ENCODE measurements at places on chromosomes 2 and 18.

- no peak for DNase-seq
These were observed 9.4 kb upstream of the PRLH start for GRCh38 chr2:237556773-237557632.

- no peak for DNase-seq
These were observed 7.9 kb downstream of the TMEM18 start for GRCh38 chr2:669323-669722.

- DNase-seq, result no peak
These were observed 94.8 kb upstream of the CYRIA start for GRCh38 chr2:16760426-16760825.

GRCh38 chr18:13276530-13277520 is 58.3 kb downstream of the LDLRAD4 start:
- DNase-seq, result no peak

DNA sequence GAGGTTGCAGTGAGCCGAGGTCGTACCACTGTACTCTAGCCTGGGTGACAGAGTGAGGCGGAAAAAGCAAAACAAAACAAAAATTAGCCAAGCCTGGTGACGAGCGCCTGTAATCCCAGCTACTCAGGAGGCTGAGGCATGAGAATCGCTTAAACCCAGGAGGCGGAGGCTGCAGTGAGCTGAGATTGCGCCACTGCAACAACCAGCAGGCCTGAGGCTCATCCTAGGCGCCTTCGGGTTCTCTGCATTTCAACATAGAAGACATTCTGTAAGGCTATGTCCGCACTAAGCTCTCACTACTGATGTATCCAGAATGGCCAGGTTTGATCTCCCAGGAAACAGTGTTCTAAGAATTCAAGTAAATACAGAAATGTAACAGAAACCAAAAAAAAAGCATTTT is 23.5 kb downstream of the PTPN2 start:
- DNase-seq, result no peak

- DNase-seq, result no peak
These were observed 78.5 kb upstream of the CAB39 start for GRCh38 chr2:230634146-230634545.

GRCh38 chr2:12714391-12715221 is 2.1 kb upstream of the TRIB2 start:
- DNase-seq, result no peak

- no peak for DNase-seq
These were observed 233.7 kb downstream of the CCDC102B start for GRCh38 chr18:69031571-69031970.

DNA sequence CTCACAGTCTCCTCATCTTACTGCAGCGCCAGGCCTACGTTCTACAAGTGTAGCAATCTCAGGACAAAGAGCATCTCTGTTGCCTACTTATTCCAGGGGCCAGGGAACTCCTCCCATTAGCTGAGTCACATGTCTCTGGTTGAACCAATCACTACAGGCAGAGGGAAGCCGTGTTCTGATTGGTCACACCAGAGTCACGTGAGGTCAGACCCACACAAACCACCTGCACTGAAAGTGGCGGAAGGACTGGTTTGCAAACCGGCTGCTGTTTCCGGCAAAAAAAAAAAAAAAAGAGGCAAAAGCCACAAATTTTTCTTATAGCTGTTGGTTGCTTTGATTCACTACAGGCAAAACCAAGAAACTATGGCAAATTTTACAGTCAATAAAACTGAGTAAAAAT is 21.9 kb upstream of the USP14 start:
- DNase-seq, result no peak

DNA sequence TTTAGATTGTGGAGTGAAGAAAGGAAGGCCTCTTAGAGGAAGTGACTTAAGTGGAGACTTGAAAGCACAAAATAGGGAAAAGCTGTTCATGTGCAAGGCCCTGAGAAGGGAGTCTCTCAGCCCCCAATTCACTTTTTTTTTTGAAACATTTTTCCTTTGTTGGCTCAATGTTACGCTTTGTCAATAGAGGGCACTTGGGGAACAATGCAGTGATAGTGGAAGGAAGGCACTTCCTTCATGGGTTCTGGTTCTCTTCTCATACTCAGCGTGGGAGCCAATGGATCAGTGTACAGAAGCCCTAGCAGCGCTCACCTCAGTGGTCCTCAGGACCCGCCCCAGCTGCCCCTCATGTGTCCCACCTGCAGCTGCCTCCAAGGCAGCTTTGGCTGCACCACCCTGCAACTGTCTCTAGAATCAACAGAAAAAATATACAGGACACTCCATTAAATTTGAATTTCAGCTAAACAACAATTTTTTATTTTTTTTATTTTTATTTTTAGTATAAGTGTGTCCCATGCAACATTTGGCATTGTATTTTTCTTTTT is 8.6 kb upstream of the C2orf42 start:
- DNase-seq, result no peak

DNA sequence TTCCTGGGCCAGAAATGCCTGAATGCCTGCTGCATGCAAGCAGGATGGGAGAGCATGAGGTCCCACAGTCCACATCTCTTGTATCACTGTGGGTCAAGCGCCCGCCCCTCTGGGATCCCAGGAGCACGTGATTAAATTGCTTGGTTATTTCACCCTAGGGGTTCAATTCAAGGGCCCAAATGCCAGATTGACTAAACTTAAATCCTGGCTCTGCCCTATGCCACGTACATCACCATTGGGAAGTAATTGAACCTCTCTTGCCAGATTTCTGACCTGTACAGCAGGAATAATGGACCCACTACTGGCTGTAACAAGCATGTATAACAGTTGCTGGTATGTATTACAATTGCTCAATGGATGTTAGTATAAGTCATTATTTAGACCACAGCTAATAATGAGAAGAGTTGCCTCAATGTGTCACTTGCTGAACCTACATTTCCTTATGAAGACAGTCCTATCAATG is 19.9 kb downstream of the FHL2 start:
- no peak for DNase-seq

DNA sequence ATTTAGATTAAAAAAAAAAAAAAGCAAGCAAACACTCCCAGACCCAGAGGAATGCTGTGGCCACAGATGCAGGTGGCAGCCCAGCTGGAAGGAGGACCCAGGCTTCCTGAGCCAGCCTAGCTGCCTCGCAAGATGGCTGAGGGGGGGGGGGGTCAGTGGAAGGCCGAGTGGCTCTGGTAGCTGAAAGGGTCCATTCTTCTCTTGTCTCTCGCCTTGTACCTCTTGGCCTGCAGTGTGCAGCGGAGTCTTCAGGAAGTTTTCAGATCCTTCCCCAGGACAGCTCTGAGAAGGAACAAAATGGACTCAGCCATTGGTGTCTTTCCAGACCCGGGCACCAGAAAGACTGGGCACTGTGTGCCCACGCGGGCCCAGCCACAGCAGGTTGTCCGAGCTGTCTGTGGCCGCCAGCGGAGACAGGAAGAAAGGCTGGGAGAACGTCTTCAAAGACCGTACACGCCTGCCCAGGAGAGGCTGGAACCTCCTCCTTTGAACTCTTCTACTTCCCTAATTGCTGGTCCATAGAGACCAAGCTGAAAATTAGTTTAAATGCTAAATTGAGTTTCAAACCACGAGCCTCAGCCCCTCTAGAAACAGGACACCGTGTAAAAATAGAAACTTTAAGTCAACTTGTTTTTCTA is 21.3 kb downstream of the APCDD1 start:
- no peak for DNase-seq

DNA sequence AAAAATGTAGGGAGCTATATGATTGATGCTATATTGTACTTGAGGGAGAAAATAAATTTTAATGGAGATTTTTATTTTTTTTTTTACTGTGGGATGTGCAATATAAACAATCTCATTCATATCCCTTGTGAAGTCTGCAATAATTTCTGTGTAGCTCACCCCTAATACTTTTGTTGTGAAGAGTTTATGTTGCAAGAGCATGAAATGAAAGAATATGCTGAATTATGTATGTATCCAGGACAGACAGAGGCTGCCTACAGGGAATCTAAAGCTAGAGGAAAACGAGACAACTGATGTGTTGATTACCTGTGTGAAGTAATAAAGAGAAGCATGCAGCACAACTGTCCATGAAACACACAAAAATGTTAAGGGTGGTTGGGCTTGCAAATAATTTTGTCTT is 643.3 kb downstream of the DCDC2C start:
- no peak for DNase-seq

DNA sequence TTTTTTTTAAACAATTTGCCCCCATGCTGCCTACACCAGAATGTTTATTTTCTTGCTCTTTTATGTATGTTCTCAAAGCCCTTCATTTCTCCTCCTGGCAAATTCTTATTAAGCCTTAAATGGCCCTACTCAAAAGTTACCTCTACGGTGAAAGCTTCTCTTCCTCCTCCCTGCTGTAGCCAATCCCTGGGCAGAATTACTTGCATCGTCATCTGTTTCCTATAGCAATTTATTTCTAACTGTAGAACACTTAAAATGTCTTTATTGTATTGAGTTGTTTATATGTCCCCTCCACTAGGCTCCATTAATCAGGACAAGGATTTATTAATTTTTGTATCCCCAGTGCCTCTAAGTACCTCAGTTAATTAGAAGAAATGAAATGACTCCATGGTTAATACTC is 2.5 kb upstream of the RAD51AP2 start:
- DNase-seq, result no peak

DNA sequence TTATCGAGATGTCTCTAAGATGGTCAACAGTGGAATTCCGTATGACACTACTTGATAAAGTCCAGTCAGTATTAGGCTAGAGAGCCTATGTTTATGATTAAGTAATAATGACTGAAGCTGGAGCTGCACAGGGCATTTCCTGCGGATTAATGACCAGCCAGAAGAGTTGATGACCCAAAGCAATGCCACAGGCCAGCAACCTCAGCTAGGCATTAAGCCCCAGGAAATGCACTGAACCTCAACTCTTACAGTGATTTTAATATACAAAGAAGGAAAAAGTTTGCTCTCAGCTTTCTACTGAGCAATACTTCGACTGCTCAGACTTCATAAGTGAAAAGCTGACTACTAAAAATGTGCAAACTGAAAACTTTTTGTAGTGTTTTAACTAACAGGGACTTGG is 3.9 kb downstream of the KCTD1 start:
- DNase-seq, result no peak

DNA sequence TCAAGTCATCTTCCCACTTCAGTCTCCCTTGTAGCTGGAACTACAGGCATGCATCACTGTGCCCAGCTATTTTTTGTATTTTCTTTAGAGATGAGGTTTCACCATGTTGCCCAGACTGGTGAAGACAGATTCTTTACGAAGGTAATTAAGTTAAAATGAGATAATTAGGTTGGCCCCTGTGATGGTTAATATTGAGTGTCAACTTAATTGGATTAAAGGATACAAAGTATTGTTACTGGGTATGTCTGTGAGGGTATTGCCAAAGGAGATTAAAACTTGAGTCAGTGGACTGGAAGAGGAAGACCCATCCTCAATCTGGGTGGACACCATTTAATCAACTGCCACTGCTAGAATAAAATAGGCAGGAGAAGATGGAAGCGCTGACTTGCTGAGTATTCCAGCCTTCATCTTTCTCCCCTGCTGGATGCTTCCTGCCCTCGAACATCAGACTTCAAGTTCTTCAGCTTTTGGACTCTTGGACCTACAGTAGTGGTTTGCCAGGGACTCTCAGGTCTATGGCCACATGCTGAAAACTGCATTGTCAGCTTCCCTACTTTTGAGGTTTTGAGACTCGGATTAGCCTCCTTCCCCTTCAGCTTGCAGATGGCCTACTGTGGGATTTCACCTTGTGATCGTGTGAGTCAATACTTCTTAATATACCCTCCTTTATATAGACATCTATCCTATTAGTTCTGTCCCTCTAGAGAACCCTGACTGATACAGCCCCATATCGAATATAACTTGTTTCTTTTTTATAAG is 269.1 kb downstream of the TMX3 start:
- DNase-seq, result no peak

GRCh38 chr2:26412091-26412673 is 10.5 kb downstream of the DRC1 start:
- DNase-seq, result no peak

- DNase-seq, result no peak
These were observed 123.2 kb downstream of the B3GNT2 start for GRCh38 chr2:62319070-62319469.

- no peak for DNase-seq
These were observed 60.6 kb downstream of the FMNL2 start for GRCh38 chr2:152395572-152395971.

DNA sequence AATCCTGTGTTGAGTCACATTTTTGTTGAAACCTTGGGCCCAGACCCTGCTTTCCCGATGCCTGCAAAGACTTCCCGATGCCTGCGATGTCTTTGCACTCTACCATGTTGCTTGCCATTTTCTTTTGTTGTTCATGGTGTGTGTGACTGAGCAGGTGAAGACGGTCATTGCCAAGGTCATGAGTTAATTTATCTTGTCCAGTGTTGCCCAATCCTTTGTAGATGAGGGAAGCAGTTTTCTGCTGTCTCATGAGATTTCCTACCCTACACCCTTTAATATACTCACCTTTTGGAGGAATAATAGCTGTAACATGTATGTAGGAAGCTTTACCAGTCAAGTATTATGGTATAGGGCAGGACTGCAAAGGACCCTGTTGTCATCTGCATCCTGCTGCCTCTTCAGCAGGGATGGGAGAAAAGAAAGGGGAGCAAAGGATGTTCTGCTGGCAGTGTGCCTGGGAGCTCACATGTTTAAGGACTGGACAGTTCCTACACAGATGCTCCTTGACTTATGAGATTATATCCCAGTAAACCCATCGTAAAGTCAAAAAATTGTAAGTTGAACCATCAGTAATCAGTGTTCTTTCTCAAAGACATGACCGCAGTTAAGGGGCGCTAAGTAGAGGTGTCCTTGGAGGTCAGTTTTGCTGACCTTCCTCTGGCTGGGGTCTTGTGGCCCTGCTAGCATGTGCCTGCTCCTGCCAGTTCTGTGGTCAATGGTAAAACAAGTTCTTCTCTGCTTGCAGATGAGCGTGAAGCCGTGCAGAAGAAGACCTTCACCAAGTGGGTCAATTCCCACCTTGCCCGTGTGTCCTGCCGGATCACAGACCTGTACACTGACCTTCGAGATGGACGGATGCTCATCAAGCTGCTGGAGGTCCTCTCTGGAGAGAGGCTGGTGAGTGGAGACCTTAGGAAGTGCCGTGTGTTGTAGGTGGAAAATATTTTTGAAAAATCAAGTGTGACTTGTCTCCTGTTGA is 124.8 kb upstream of the EML6 start:
- DNase-seq, result no peak

DNA sequence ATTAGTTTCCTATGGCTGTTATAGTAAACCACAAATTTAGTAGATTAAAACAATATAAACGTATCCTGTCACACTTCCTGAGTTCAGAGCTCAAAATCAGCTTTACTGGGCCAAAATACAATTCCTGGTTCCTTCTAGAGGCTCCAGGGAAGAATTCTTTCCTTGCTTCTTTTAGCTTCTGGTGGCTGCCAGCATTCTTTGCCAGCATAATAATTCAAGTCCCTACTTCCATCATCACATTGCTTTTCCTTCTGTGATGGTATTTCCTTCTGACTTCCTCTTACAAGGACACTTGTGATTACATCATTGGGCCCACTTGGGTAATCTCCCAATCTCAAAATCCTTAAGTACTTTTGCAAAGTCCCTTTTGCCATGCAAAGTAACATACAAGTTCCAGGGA is 40.6 kb downstream of the MOB4 start:
- no peak for DNase-seq

GRCh38 chr2:163877316-163877715 is 141.5 kb upstream of the FIGN start:
- DNase-seq, result no peak

- DNase-seq, result no peak
These were observed 61.3 kb downstream of the CYBRD1 start for GRCh38 chr2:171583566-171583965.

GRCh38 chr2:224069172-224069571 is 30.1 kb upstream of the SERPINE2 start:
- DNase-seq, result no peak

- no peak for DNase-seq
These were observed 19.4 kb downstream of the FASTKD2 start for GRCh38 chr2:206784559-206785353.

- no peak for DNase-seq
These were observed 713.6 kb upstream of the POU3F3 start for GRCh38 chr2:104140361-104140760.

Data from uterus (tissue), 4 donors.